ENCODE measurements at places on chromosomes 3 and 15.

DNA sequence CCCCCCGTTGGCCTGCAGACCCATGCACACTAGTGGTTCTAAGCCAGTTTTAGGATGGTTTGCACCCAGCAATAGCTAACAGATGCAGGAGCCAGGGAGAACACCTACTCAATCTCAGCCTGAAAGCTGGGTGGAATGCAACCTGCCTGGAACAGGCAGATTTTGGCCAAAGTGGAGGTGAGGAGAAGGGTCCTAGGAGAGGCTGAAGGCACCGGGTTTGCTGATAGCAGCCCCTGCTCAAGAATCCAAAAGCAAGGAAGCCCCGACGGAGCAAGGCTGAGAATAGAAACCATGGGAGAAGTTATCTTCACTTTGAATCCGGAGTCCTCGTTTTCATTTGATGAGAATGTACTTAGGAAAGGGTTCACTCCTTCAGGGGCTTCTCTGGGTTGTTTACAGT is 9.9 kb downstream of the RRP9 start:
- DNase-seq = no peak

DNA sequence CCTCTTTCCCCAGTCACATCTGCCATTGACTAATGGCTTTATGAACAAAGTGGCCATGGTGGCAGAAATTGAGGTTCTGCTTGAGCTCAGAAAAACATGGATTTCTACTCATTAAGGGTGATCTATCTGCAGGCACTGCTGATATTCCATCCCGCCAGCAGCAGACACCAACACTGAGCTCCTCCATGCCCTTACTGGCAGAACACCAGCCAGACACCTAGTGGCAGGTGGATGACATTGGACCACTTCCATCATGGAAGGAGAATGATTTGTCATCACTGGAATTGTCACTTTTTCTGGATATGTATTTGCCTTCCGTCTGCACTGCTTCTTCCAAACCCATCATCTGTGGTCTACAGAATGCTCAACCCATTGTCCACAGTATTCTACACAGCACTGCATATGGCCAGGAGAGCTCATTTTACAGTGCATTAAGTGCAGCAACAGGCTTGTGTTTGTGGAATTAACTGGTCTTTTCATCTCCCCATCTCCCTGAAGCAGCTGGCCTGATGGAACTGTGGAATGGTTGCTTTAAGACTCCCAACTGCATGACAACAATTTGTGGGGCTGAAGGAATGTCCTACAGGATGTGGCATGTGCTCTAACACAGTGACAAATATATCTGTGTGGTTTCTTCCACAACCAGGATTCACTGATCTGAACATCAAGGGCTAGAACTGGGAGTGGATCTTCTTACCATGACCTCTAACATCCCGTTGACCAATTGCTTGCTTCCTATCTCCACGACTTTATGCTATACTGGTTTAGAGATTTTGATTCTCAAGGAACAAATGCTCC is 103.4 kb downstream of the WNT7A start:
- no peak for DNase-seq

DNA sequence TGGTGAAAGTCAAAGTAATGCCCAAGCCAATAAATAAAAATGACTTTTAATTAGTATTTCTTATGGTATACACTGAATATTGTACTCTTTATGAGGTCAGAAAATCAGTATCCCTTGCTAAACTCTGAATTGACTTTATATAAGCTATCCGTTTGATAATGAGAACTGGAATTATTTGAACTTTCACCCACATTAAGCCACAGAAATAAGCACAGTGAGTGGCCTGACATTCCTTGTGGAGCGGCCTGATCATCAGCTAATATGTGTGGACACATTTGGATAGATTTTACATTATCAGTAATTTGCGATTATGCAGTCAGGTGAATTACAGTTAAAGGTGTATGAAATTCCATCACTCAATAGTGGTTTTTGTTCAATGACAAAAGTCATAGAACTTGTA is 136.0 kb upstream of the CBLB start:
- DNase-seq = no peak

DNA sequence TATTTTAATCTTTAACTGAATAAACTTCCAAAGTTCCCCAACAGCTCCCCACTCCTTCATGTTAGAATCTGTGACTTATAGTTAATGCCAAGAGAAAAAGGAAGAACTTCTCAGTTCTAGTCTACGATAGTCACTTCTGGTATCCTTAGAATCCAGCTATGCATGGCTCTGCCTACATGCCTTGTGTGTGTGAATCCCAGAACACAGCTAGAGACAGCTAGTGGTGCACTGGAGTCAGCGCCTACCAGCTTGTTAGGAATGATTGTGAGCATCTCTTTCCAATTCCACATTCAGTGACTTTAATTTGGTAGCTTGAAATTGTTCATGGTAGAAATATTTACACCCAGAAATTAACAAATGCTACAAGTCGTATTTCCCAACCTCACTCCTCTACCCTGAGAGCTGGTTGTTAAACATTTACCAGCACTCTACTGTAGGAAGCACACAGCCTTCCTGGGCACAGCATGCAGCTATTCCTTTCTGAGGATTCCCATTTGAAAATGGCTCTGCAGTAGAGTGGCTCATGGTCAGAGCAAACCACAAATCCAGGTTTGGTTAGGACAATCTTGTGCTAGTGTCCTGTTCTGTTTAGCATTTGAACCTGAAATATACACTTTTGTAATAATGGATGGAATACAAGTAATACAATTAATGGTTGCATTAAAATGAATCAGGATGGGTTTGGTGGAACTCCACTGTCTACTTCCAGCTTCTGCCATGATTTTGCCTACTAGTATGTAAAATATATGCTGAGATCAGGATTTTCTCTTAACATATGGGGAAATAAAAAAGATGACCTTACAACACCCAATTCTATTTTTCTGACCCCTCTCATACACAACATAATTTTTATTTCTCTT is 371.0 kb upstream of the GBE1 start:
- no peak for DNase-seq

- peak; percentile 35 for DNase-seq
Observed at GRCh38 chr3:43378066-43378935, 92.0 kb downstream of the SNRK start.

GRCh38 chr3:7075117-7075516 is 214.2 kb downstream of the GRM7 start:
- no peak for DNase-seq

GRCh38 chr3:57007521-57008460 is 52.7 kb upstream of the SPATA12 start:
- peak; percentile 21 for DNase-seq

DNA sequence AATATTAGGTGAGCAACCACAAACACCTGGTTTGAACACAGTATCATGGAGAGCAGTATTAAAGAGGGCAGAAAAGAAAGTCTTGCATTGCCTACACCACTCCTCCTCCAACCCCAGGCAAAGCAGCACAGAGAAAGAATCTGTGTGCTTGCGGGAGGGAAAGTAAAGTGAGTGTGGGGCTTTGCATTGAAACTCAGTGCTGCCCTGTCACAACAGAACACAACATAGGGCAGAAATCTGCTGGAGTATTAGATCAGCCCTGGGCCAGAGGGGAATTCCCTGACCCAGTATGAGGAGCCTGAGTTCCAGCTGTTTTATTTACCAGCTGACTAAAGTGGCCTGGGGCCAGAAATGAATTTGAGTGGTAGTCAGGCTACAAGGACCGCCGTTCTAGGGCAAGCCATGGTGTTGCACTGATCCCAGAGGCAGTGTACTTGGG is 75.5 kb downstream of the SPATA16 start:
- DNase-seq = no peak

DNA sequence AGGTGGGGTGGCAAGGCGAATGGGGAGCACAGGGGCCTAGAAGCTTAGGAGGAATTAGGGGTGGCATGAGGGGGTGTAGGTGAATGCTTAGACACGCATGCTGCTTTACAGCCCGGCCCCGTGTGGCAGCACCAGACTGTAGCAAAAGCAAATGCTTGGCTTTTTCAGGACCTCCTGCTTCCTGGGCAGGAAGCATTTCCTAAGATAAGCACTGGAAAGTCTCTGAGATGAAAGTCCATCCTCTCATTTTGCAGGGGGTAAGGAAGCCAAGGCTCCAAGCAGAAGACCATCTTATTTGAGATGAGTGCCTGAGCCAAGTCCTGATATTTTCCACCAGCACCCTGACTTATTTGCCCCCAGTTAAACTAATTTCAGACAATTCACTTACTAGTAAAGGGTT is 12.9 kb downstream of the SSUH2 start:
- no peak for DNase-seq

- DNase-seq = no peak
Observed at GRCh38 chr15:80846031-80846815, 67.1 kb downstream of the CEMIP start.

DNA sequence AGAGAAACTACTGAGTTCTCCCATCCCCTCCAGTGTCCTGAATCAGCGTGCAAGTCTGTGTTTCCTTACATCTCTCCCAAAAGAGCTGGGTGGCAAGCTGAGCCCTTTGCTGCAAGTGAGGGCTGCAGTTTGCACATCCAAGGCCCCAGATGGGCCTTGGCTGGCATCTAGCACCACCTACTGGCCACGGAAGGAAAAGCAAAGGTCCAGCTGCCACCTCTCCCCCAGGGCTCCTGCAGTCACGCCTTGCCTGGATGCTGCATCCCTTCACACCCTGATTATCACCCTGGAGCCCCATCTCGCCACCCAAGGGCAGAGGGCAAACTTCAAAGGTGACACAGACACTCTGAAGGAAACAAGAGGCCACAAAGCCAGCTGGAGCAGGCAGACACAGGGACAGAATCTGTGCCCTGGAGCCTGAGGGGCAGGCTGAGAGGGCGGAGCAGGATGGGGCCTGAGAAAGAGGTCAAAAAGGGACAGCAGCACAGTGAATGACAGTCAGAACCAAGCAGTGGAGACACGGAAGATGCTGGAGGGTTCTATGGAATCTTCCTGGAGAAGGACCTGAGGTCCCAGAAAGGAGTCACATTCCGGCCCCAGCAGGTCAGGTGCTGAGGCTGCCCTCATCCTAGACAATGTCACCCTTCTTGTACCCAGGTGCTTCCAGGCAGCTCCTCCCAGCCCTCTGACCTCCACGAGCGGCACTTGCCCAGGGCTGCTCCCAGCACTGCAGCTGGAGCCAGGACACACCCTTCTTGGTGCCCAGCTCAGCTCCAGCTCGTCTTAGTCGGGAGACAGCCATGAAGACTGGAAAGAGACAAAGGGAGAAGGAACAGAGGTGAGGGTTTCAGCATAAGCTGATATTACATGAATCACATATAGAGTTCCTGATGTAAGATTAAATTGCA is 18.3 kb upstream of the NTRK3 start:
- DNase-seq = peak; percentile 69

GRCh38 chr3:192986379-192986778 is 68.7 kb upstream of the MB21D2 start:
- DNase-seq = no peak

DNA sequence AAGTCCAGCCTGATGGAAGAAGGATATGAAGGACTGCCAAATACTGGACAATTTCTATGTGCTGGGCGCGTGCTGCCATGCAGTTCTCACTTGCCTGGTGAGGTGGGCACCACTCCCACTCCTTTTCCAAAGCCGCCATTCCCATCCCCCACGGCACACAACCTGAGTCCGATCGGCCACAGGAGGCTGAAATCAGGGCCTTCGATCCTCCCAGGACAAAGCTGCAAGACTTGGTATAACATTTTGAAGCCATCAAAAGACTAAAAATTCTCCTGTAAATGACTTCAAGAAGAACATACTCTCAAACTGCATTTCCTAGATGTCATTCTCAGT is 3.1 kb upstream of the MAP6D1 start:
- no peak for DNase-seq

DNA sequence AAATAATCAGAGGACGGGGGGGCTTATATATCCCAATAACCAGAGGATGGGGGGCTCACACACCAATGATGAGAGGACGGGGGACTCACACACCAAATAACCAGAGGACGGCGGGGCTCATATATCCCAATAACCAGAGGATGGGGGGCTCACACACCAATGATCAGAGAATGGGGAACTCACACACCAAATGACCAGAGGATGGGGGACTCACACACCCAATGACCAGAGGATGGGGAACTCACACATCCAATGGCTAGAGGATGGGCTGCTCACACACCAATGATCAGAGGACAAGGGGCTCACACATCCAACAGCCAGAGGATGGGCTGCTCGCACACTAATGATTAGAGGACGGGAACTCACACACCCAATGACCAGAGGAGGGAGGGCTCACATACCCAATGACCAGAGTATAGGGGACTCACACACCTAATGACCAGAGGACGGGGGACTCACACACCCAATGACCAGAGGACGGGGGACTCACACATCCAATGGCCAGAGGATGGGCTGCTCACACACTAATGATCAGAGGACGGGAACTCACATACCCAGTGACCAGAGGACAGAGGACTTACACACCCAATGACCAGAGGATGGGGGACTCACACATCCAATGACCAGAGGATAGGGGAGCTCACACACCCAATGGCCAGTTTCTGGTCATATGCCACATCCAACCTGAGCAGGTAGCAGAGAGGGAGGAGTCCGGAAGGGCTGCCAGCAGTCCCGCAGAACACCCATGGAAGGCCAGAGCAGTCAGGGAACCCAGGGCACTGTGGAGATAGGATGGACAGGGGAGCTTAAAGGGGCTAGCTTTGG is 10.6 kb downstream of the RAB6B start:
- DNase-seq = no peak

- no peak for DNase-seq
Observed at GRCh38 chr15:63528138-63528659, 23.8 kb downstream of the USP3 start.

GRCh38 chr15:68640791-68641331 is 62.1 kb downstream of the CORO2B start:
- no peak for DNase-seq

DNA sequence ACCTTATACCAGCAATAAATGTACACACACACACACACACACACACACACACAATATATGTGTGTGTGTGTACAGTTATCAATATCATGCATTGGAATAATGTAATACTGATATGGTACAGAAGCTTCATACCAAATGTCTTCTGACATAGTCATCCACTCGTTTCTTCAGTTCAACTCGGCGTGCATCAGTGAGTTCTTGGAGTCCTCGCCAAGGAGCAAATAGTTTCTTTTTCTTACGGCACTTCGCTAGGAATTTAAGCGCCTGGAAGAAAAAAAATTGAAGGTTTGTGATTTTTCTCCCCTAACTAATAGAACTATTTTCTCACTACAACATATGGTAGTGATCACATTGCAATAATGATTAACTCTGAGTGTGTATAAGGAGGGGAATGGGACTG is 32.1 kb upstream of the GOLGB1 start:
- no peak for DNase-seq

DNA sequence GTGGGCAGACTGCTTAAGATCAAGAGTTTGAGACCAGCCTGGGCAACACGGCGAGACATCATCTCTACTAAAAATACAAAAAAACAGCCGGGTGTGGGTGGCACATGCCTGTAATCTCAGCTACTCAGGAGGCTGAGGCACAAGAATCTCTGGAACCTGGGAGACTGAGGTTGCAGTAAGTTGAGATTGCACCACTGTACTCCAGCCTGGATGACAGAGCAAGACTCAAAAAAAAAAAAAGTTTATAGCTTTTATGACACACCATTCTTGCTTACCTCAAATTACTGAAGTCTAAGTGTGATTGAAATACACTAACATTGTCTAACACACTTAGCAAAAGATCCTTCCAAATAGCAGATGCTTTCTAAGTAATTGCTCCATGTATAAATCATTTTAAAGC is 207.6 kb downstream of the STAG1 start:
- DNase-seq = no peak

Data from A549 (cell line).